ENCODE measurements at places on chromosomes 2 and 18.
A peak's percentile ranks its signal among the peaks of the same experiment; 100 is the strongest.

- no peak for DNase-seq
Measured at GRCh38 chr2:4553241-4553640, 849.9 kb downstream of the DCDC2C start.

GRCh38 chr2:71894261-71894660, 253.4 kb downstream of the CYP26B1 start:
- DNase-seq = no peak

DNA sequence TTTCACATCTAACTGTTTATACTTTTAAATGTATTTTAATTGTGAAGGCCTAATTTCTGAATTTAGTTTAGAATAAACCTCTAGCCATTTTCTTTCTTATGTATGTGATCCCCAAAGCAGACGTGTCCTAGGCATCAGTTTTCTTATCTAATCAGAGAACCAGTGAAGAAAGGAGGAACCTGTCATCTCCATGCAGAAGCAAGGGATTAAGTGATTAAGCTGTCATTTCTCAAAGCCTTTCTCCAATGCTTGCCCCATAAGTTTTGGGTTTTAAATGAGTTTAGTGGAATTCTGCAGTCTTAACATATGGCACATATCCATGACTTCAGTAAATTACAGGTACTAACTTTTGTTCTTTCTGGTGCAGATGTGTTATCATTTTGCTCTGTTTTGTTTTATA, 190.4 kb downstream of the PLCL1 start:
- DNase-seq = no peak

- DNase-seq = no peak
Measured at GRCh38 chr2:121187982-121188411, 97.0 kb downstream of the TFCP2L1 start.

DNA sequence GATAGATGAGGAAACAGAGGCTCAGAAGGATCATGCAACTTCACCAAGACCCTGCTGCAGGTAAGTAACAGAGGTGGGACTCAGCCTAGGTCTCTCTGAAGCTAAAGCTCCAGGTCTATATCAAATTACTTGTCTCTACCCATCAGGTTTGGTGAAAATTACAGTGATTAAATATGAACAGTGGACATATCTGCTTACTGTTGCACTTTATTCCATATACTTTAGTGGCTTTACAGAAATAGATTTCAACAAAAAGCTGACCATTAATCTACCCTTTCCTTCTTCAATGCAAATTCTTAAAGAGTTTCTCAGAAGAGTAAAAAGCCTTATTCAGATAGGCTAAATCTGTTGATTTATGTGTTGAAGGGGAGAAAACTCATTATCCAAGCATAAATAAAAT, 42.8 kb upstream of the STK17B start:
- DNase-seq = no peak

GRCh38 chr2:160271171-160272086, 71.4 kb upstream of the ITGB6 start:
- no peak for DNase-seq

GRCh38 chr18:21742315-21742687, 1.7 kb downstream of the MIB1 start:
- DNase-seq = no peak

GRCh38 chr18:75316826-75317225, 106.2 kb downstream of the TSHZ1 start:
- no peak for DNase-seq

DNA sequence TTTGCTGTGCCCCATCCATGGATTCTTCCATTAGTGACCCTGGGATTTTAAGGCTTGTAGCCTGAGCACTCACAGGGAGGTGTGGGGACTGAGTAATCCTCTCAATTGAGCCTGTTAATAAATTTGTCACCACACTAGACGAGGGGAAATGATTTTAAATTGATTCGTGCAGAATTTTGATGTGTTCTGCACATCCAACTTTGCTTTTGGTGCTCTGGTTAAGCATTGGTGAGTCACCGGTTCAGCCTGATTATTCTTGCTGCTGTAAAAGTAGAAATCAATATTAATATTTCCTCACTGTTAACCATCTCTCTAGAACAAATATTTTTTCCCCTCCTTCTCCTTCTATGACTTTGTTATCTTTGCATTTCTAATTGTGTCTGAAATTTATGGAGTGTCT, 482.0 kb downstream of the TSN start:
- no peak for DNase-seq

- DNase-seq = no peak
Measured at GRCh38 chr18:21369146-21369545, 127.1 kb downstream of the GREB1L start.

DNA sequence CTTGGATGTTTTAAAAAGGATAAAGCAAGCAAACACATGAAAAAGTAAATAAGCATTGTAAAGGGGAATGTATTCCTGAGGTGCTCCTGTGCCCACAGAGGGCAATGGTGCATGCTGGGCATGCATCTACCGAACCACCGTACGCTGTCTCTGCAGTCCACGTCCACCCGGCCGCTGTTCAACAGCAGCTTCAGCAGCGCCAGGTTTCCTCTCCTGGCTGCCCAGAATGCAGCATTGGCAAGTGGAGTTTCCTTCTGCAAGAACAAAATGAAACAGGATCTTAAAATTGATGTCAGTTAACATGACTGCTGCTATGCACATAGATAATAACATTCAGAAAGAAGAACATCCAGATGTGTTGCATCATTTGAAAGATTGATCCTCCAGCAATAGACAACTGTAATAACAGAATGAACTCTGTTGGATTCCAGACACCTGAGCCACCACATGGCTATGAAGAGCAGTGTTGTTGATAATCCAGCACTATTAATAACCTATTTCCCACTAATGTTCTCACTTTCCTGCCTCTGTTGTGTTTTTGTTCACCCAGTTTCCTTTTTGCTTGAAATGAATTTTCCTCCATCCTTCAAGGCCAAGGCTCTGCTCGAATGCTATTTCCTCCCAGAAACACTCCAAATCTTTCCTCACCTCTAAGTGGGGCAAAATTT, 13.6 kb downstream of the ANKRD29 start:
- DNase-seq = no peak

GRCh38 chr18:10497206-10497749, 28.5 kb upstream of the NAPG start:
- DNase-seq = no peak

GRCh38 chr2:226977775-226978190, 141.9 kb downstream of the RHBDD1 start:
- DNase-seq = no peak

DNA sequence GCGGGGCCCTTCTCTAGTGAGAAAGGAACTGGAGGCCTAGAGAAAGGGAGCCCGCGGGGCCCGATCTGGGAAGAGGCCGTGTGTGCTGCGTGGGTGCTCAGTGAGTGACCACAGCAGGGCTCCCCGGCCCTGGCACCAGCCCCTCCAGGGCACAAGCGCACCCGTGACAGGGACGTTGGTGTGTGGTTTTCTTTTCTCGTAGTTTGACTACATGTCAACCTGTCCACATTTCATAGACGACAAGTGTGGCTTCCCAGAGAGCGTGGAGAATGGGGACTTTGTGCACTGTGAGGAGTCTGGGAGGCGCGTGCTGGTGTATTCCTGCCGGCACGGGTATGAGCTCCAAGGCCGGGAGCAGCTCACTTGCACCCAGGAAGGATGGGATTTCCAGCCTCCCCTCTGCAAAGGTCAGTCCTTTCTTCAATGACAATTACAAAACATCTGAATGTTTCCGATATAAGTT, 83.1 kb downstream of the TPO start:
- DNase-seq = no peak

DNA sequence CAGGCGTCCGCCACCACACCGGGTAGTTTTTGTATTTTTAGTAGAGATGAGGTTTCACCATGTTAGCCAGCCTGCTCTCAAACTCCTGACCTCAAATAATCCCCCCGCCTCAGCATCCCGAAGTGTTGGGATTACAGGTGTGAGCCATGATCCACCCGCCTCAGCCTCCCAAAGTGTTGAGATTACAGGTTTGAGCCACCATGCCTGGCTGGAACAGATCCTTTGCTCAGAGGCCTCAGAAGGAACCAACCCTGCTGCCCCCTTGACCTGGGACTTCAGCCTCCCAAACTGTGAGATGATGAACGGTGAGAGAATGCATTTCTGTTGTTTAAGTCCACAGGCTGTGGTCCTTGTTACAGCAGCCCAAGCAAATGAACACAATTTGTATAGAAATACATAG, 67.0 kb downstream of the NCAPH start:
- DNase-seq = no peak

DNA sequence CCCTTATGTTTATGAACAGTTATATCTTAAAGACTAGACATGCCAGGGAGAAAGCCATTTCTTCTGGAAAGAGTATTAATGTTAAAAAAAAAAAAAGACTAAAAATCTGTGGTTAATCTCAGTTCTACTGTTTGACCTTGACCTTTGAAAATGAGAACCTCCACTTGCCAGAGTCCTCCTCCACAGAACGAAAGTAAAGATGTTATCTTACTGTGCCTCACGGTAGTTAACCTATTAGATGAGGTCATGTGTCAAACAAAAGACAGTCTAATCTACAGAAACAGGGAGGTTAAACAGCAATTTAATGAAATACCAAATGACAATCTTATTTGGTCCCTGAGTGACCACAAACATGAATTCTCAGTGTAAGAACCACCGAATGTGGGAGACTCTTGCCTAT, 51.2 kb downstream of the SLC14A2 start:
- DNase-seq = no peak

GRCh38 chr2:235845245-235845644, 322.9 kb downstream of the GBX2 start:
- DNase-seq = no peak

GRCh38 chr2:102615620-102616436, 3.5 kb upstream of the SLC9A2 start:
- DNase-seq = peak; percentile 72

GRCh38 chr2:96412307-96413258, 77.0 kb downstream of the NCAPH start:
- DNase-seq = no peak

- DNase-seq = no peak
Measured at GRCh38 chr2:109529532-109530449, 84.0 kb downstream of the SEPTIN10 start.

DNA sequence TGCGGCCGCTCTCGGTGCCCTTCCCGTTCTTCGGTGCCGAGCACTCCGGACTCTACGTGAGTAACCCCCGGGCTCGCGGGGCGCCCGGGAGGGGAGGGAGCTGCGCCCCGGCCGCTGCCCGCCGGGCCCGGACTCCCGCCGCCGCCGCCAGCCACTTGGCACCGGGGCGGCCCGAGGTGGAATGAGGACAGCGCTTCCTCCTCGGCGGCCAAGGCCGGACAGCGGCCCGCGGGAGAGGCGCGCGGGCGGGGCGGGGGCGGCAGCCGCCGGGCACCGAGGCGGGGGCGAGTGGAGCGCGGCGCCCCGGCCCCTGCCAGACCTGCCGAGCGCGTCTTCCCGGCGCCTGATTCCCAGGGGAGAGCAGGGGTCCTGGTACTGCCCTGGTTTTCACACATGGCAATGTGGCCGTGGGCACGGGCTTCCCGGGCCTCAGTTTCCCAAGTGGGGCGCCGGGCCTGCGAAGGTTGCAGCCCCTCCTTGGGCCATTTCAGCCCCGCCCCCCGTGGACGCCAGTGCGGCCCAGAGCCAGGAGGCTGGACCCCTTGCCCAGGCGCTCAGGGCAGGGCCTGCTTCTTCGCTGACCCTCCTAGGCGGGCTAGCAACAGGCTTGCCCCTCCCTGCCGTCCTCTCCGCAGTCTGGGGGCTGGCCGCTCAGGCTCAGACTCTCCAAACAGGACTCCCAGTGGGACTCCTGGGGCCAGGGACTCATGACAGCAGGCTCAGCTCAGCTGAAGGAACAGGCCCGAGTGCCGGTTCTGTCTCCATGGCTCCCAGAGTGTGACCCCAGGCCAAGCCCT, 775 bp downstream of the SNED1 start:
- no peak for DNase-seq

- no peak for DNase-seq
Measured at GRCh38 chr2:191917430-191917881, 70.6 kb upstream of the CAVIN2 start.

DNA sequence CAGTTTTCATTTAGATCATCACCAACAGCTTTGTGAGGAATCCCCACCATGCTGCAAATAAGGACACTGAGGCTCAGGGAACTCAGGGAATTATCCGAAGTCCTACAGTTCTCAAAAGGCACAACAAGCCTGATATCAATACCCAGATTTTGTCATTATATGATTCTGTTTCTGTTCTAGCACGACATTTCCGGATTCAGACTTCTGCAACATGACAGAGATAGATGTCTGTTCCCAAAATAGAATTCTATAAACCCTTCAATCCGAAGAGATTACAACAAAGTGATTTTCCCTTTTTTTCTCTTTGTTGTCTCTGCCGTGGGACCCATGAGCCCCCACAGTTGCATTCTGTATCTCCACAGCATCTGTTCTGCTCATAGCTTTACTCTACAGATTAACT, 72.0 kb downstream of the DOCK10 start:
- no peak for DNase-seq

DNA sequence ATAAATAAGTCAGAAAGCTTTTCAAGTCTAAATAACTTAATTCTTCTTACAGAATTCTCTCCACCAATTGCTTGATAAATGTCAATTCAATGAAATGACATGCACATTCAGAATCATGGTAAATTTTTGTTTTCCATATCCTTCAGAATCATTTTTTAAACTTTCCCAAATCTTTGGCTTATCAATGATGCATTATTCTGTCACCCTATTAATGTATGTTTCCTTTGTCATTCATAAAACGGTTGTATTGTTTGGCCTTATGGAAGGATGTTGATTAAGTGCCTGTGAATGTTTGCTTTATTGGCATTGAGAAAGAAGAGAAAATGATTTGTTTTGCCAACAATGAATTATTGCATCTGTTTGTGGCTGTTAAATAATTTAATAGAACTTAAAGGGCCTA, 260.9 kb downstream of the PLCL1 start:
- DNase-seq = no peak

DNA sequence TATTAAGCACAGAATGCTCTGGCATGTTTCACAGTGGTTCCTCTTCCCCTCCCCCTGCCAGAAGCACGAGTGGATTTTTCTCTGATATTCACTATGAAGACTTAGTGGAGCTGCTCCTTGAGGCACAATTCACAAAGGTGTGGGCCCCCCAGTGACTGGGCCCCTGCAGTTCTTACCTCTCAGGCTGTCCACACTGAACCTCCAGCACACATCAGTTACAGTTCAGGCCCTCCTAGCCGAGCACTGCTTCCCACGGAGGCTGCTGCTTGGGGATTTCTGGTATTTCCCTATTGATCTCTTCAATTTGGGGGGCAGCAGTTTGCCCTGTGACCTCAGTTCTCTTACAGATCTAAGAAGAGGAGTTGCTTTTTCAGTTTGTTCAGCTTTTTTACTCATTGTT, 236.1 kb downstream of the SH3RF3 start:
- DNase-seq = no peak

DNA sequence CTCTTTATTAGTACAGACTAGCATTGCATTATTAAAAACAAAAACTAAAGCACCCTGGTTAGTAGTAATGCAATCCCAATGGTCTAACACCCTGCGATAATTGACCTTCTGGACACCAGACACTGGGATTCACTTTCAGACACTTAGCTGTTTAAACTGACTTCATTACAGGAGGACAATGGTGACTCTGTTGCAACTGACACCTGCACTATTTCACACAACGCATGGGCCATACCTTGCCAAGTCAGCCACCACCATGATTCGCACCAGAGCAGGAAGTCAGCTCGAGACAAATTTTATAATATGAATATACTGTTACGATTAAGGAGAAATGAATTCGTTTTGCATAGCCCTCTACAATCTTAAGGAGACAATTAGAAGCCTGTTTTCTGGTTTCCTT, 150.7 kb downstream of the MEIS1 start:
- DNase-seq = no peak

- DNase-seq = no peak
Measured at GRCh38 chr2:100965596-100965995, 36.5 kb upstream of the RPL31 start.

GRCh38 chr2:28621172-28622100, 125.6 kb downstream of the PLB1 start:
- DNase-seq = no peak

All from D341Med (cell line).